ENCODE measurements at places on chromosomes 2 and 18. TPM values are rescaled to one million over a fixed set of nuclear protein-coding genes. Genes with fewer than 3 reads are reported as not detected.

GRCh38 chr2:172147944-172148650 is 45.4 kb upstream of the DLX2 start:
- no peak for DNase-seq

- DNase-seq: no peak
Measured at GRCh38 chr2:237833546-237833945, 25.9 kb upstream of the RAMP1 start.

DNA sequence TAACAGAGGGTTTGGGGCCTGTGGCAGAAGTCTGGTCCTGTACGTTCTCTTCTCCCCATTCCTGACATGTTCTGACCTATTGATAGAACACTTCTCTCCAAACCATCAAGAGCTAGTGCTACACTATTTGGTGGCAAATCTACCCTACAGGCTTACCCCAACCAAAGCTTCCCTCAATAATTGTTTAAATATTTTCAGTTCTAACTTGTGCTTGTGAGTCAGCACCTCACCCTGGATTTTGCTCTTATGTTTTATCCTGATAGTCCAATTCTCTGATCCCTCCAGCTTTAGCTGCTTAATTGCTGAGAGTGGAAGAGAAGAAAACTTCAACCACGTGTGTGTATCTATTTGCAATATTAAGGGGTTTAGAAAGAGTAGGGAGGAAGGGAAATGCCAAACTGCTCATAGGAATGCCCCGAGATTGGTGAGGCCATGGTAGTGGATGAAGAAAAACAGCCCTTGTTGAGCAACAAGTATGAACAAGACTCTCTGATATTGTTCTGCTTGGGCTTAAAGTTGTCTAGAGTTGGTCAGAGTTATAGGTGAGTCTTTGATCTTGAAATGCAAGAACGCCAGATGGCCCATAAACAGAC is 67.8 kb upstream of the PARD3B start:
- DNase-seq: no peak

Gene PXDN
- 12.6 TPM for total RNA-seq

DNA sequence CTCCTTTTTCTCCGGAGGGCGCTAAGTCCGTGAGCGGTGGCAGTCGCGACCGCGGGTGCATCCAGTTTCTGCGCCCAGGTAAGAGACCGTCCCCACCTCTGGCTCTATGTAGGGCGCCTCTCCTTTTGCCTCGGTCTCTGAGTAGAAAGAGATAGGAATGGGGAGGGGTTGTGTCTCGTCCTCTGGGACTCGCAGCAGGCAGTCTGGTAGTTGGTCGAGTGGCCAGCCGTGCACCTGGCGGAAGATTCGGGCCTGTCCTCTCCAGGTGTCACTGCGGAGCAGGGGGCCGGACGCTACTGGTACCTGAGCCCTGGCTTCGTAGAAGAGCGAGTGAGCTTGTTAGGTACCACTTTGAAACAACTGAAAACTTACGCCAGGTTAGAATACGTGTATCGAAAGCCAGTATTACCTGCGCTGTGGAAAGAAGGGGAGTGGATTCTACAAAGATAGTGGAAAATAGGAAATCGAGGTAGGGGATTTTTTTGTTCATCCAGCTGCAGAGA is 403 bp downstream of the MAP2 start:
- DNase-seq: no peak

GRCh38 chr2:145114726-145115125 is 594.8 kb upstream of the ZEB2 start:
- no peak for DNase-seq

Gene GNLY
- 0.71 TPM for total RNA-seq

Gene TMEM37
- 0.62 TPM for total RNA-seq

GRCh38 chr2:82730811-82731210 is 1728.3 kb downstream of the SUCLG1 start:
- DNase-seq: no peak

Gene STAT4
- total RNA-seq: 2.3 TPM

Gene SLC40A1
- total RNA-seq: 31.1 TPM

Gene LOXHD1
- total RNA-seq: 1.5 TPM

GRCh38 chr2:237791977-237792727 is 6.4 kb upstream of the RBM44 start:
- no peak for DNase-seq

GRCh38 chr2:136236019-136236418 is 118.1 kb upstream of the CXCR4 start:
- no peak for DNase-seq

DNA sequence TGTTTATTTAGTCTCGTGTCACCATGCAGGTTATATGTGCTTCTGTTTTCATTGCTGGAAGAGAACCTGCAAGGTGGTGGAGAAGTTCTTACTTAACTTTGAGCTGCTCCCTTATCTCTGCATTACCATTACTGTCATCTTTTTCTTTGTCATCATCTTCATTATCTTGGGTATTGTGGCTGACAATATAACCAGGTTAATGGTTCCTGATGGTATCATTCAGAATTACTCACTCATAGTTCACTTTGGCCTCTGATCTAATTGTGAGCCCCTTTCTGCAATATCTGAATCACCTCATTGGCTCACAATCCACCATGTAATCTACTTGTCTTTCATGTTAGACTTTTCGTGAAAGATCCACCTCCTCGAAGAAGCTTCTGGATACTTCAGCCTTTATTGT is 5.0 kb downstream of the CD28 start:
- DNase-seq: no peak

Gene COLEC12
- 7.6 TPM for total RNA-seq

Gene IL36RN
- not detected for total RNA-seq

DNA sequence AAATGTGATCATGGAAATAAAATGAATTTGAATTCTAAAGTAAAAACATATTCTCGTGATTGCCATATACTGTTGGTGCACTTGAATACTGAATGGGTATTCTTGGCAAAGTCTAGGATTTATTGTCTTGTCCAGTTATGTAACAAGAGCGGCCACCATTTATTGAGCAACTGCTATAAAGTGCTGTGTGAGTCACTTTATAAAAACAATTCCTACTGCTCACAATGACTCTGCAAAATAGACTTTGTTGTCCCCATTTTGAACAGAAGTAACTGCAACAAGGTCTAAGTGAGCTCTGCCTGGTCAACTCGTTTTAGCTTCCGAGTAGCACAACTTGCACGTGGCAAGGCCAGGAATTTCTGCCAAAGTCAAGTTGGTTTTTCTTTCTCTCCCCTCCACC is 995.6 kb upstream of the FANCL start:
- DNase-seq: no peak

DNA sequence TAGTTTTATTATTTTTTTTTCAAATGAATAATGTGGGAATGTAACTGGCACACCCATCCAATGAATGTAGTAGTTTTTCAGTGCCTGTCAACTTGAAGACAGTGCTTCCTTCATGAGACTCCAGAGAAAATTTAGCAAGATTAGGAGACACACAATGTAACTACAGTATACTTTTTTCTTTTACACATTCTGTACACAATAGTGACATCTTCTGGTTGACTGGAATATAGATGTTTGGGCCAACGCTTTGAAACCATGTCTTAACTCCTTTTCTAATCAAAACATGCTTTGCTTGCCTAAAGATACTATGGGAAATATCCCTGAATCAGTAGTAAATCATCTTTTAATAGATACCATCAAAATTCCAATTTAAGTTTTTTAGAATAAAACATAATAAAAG is 229.5 kb upstream of the ZC3H15 start:
- no peak for DNase-seq

- DNase-seq: no peak
Measured at GRCh38 chr2:45953376-45954027, 302.0 kb downstream of the PRKCE start.

- DNase-seq: no peak
Measured at GRCh38 chr2:228023619-228024018, 152.2 kb downstream of the DAW1 start.

Gene RTP5
- not detected for total RNA-seq

DNA sequence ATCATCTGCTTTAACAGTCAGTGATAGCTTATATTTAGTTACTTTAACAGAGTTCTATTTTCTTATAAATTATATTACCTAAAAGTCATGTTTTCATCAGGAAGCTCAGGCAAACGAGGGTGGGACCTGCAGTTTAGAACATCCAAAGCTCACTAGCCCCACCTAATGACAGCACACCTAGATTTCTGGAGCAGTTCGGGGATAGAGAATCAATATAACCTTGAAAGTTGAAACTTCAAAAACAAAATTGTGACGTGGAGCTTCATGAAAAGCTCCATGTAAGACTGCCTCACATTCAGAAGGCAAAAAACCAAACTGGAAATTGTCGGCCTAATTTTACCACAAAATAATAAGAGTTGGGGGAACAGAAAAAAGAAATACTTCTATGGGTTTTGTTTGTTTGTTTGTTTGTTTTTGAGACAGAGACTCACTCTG is 185.9 kb upstream of the CCDC150 start:
- DNase-seq: no peak

GRCh38 chr2:72719416-72719815 is 106.4 kb downstream of the EXOC6B start:
- no peak for DNase-seq

DNA sequence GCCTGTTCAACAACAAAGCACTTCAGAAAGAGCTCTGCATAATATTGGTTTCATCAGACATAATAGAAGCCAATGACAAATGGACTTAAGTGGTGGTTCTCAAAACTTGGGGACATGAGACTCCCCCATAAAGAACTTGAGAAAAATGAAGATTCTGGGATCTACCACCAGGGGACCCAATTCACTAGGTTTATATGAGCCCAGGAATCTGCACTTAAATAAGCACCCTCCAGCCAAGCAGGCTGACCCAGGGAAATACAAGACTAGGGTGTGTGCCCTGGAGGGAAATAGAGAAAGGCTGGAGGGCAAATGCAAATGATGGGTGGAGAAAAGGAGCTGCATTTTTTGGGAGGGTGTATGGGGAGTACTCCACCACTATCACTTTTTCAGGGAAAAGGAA is 52.5 kb downstream of the SATB2 start:
- no peak for DNase-seq

- no peak for DNase-seq
Measured at GRCh38 chr2:120605231-120605935, 130.3 kb upstream of the GLI2 start.

- DNase-seq: no peak
Measured at GRCh38 chr2:96113951-96114350, 2.4 kb downstream of the ADRA2B start.

GRCh38 chr2:134436706-134437105 is 182.8 kb downstream of the MGAT5 start:
- no peak for DNase-seq

Gene LYG2
- total RNA-seq: not detected

GRCh38 chr2:111025288-111025687 is 95.4 kb upstream of the BCL2L11 start:
- DNase-seq: no peak

Gene EVA1A
- total RNA-seq: 0.17 TPM

DNA sequence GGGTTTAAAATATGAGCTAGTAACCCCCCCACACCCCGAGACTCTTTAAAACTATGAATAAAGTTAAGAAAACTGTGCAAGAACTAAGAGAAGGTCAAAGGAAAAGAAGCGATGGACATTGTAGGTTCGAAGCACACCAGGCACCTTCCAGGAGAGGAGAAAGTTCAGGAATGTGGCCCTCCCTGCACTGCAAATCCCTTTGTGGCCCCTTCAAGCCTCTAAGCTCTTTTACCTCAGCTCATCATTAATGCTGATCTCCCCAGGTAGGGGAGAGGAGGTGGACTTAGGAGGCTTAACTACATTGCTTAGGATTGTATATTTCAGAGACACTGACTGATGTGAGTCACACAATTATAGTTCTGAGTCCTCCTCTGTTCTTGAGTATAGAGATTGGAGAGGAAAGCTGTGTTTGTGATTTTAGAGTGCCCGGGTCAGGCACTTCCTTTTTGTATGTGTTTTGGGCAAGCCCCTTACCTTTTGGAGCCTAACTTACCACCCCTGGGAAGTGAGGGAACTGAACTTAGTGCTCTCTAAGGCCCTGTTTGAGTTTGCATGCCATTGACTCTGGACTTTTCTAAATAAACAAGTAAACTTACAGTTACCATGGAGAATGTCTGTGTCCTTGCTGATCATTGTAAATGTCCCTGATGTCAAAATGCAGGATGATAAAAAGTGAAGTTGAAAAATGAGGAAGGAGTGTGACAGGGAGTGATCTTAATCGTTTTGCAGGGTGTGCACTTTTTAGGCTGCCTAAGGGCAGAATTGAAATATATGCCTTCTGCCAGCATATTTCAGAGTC is 140.8 kb upstream of the ZEB2 start:
- no peak for DNase-seq

Gene ARHGEF4
- total RNA-seq: 3.4 TPM

Gene RGPD3
- 0.07 TPM for total RNA-seq
